ENCODE measurements at places on chromosomes 2 and 18.

- no peak for DNase-seq
Measured at GRCh38 chr18:45938488-45938935, 28.6 kb downstream of the EPG5 start.

DNA sequence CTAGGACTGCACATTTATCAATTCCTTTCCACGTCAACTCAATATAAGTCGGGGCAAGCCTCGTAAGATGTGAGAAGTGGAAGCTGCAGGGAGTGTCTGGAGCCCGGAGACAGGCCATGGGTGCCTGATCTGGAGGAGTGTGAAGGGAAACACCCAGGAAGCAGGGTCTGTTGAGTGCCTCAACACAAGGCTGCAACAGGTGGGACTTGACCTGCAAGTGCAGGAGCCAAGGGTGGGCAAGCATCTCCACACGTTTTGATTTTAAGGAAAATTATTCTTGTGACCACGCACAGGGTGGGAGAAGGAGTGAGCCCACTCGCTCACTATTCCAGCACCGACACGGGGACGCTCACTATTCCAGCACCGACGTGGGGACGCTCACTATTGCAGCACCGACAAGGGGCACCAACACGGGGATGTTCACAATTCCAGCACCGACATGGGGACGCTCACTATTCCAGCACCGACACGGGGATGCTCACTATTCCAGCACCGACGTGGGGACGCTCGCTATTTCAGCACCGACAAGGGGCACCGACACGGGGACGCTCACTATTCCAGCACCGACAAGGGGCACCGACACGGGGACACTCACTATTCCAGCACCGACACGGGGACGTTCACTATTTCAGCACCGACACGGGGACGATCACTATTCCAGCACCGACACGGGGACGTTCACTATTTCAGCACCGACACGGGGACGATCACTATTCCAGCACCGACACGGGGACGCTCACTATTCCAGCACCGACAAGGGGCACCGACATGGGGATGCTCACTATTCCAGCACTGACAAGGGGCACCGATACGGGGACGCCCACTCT, 197.3 kb downstream of the EIPR1 start:
- DNase-seq: no peak

GRCh38 chr2:148493822-148494563, 150.6 kb upstream of the EPC2 start:
- DNase-seq: no peak

DNA sequence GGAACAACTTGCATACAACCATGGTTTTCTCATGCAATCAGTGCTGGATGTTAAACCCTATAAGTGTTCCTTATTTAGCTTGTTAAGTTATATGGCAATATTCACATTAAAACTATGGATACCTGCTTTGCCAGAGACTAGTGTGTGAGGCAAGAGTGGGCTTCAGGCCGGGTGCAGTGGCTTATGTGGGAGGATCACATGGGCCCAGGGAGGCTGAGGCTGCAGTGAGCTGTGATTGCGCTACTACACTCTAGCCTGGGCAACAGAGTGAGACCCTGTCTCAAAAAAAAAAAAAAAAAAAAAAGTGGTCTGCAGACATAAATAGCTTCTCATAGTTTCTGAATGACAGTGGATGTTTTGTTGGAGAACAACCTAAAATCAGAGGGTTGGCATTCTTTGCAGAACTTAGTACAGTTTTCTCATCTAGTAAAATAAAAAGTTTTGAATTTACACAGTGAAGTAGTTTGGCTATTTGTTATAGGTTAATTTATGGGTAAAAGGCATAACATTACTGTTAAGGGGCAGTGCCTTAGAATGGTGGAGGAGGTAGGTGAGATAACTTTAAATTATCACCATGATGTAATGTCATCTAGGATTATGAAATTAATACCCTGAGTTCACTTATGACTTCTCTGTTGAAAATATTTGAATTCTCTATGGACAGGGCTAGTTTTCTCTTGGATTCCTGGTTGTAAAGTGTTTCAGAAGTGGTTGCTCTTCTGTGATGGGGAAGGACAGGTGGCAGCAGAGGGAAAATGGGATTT, 5.3 kb downstream of the CERS6 start:
- DNase-seq: no peak

- DNase-seq: no peak
Measured at GRCh38 chr2:219688560-219689445, 61.4 kb downstream of the SLC4A3 start.

DNA sequence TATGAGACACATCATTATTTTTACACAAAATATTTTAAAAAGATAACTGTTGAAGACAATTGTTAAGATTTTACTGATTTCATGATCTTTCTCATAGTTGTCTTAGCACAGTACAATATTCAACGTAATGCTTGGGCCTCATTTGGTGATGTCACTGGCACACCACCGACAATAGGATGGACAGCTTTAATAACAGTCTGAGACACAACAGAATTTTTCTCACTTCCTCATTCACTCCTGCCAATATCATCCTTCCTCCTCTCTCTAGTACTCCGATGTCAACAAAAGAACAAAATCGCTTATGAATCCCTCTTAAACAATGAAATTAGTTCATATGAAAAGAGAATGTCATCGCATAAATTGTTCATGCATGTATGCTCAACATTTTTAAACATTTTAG, 461.9 kb upstream of the CDH7 start:
- no peak for DNase-seq

DNA sequence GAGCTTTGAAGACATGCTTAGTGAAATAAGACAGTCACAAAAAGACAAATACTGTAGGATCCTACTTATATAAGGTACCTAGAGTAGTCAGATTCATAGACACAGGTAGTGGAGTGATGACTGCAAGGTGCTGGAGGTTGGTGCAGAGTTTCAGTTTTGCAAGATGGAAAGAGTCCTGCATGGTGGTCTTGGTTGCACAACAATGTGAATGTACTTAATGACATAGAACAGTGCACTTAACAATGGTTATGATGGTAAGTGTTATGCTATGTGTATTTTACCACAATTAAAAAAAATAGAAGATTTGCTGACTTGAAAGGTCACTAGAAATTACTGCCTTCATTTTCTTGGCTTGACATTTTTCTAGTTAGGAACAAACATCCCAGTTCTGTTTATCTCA, 9.5 kb downstream of the CERS6 start:
- DNase-seq: no peak
